ENCODE measurements at places on chromosomes 12 and 14.

DNA sequence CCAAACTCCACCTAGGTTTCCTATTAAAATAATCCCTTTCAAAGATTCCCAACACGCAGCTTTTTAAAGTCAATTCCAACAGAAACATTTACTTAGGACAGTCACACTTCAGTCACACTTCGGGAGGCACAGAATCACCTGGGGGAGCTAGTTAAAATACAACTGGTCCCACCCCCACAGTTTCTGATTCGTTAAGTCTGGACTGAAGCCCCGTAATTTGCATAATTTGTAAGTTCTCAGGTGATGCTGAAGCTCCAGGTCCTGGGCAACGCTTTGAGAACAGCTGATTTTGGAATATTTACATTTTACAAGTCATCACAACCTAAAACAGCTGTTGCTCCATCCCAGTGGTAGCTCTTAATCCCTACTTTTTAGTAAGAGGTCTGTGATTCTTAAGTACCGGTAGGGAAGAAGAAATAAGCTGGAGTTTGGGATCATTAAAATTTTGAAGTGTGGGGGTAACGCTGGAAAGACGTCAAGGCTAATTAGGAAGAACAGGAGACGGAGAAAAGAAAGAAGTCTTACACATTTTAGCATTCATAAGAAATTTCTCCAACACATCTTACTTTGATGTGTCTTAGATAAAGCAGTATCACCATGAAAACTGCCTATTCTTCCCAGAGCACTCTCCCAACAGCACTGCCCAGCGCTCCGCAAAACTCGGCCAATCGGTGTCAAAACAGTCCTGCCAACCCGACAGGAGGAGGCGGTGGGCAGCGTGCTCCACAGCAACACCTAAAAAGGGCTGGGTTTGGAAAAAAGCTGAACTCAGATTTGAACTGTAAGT, 1.1 kb downstream of the IPO8 start:
- peak; percentile 44 for DNase-seq

- DNase-seq = peak; percentile 10
These were observed 1.5 kb downstream of the ATP2B1 start for GRCh38 chr12:89706986-89707702.

GRCh38 chr12:81896771-81897170, 137.6 kb upstream of the PPFIA2 start:
- DNase-seq = no peak

DNA sequence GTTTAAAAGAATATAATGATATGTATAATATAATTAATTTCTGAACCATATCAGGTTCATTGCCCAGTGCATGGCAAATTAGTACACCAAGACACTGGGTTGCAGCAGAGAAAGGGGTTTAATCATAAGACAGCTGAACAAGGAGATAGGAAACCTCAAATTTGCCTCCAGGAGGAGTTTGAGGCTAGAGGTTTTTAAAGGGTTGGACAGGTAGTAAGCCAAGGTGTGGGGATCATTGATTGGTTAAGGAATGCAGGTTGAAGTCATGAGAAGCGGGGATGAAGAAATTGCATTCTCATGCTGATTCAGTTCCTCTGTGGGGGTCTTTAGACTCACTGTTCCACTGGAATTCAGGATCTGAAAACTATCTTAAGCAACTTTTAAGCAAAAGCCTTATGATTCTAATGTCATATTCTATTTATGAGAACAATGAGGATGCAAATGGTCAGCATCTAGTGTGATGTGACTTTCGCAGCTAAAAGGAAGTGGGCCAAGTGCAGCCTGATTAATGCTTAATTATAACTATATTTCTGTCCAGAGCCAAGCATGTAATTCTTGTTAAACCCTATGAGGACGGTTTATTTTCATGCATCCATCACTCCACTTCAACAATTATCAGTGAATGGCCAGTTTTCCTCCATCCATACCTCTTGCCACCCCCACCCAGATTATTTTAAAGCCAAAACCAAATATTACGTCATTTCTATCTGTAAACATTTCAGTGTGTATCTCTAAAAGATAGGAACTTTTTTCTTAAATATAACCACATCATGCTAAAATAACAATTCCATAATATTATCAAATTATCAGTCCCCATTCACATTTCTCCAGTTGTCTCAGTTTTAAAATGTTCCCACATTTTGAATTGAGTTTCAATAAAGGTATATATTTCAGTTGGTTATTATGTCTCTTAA, 14.9 kb downstream of the RNF212B start:
- DNase-seq = no peak

GRCh38 chr12:90153827-90154226, 445.2 kb upstream of the ATP2B1 start:
- no peak for DNase-seq

GRCh38 chr14:44736326-44736725, 225.4 kb downstream of the KLHL28 start:
- DNase-seq = no peak

DNA sequence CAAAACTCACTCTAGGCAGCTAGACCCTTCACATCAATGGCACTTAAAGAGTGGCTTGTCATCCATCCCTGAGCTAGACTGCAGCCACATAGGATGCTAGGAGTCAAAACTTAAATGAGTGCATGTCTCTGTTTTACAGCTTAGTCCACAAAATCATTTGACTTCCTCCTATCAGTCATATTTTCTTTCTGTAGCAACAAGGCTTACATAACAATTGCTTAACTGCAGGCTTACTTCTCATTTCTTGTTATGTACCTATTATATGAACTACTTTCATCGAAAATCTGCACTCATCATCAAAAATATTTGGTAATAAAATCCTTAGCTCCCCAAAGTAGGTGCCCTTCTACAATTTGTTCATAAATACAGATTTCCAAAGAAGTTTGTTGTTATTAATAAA, 30.1 kb downstream of the CLEC1A start:
- no peak for DNase-seq

- no peak for DNase-seq
These were observed 15.1 kb downstream of the ZDHHC22 start for GRCh38 chr14:77126461-77126990.

DNA sequence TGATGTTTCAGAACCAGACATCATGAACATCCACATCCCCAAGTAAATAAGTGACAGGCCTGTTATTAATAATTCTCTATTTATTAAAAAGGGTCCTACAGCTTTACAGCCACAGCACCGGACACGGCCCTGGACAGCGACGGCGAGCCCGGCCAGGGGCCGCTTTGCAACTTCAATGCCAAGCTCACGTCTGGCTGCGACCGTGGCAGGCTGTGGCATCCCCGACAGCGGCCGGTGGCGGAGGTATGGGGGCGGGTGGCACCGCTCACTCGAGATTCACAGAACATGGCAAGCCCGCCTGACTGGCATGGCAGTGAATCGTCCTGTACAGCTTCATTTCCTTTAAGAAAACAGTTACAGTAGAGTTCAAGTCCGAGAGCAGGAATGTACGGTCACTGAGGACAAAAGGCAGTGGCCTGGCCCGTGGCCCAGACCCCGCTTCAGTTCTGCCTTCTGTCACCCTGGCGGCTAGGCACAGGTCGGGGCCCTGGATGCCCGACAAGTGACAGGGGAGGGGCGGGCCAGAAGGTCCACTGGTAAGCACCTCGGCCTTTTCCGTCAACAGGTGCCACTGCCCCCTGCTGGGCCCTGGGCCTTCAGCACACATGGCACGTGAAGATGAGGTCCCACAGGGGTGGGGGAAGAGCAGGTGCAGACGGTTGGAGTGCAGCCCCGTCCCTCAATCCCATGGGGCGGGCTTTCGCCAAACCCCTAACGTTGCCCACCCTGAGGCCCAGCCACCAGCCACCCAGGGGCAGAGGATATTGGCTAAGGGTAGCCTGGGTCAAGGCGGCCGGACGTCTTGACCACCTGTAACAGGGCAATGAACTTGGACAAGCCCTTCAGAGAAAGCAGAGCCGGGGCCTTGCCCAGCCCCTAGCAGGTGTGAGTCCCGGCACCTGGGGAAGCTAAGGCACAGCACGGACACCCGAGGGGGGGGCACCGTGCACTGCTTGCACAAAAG, 30.3 kb downstream of the HIP1R start:
- no peak for DNase-seq

DNA sequence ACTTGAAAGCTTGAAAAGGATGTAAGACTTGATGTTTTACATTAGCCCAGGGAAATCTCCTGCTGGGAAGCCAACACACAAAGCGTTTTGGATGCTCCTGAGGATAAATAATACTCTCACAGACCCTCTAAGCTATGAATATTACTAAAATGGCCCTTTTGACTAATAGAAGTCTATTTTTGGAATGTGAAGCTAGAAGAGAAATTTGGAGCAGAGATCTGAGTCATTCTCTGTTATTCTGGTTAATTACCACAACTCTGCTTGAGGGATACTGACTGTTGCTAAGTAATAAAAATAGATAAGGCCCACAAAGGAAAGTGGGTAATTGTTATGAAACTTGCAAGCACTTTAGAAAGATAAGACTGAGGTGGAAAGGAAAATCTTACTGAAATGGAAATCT, 346.2 kb upstream of the STXBP6 start:
- DNase-seq = no peak
